ENCODE measurements at places on chromosomes 3 and 15.
A peak's percentile ranks its signal among the peaks of the same experiment; 100 is the strongest.

DNA sequence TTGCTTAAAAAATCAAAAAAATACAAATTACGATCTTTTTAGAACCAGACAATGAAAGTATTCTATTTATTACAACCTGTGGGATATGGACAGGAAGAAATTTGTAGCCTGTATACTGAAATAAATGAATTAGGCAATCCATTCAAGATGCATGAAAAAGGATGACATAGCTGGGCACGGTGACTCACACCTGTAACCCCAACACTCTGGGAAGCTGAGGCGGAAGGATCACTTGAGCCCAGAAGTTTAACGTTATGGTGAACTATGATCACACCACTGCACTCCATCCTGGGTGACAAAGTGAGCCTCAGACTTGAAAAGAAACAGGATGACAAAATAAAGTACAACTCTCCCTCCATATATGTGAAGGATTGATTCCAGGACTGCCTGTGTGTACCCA lies 74.1 kb downstream of the MSL2 start:
- DNase-seq, result no peak

DNA sequence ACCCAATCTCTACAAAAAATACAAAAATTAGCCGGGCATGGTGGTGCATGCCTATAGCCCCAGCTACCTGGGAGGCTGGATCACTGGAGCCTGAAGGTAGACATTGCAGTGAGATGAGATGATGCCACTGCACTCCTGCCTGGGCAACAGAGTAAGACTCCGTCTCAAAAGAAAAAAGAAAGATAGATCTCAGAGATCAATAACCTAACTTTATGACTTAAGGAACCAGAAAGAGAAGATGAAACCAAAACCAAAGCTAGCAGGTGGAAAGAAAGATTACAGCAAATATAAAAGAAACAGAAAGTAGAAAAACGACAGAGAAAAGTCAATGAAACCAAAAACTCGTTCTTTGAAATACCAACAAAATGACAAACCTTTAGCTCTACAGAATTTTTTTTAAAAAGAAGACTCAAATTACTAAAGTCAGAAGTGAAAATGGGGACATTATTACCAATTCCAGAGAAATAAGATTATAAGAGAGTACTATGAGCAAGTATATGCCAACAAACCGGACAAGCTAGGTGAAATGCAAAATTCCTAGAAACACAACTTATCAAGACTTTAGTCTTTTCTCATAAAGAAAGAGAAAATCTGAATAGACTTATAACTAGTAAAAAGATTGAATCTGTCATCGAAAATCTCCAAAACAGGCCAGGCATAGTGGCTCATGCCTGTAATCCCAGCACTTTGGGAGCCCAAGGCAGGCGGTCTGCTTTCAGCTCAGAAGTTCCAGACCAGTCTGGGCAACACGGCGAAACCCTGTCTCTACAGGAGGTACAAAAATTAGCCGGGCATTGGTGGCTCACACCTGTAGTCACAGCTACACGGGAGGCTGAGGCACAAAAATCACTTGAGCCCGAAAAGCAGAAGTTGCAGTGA lies 35.0 kb downstream of the ACAP2 start:
- peak; percentile 53 for DNase-seq

- DNase-seq, result no peak
These were observed 120.7 kb downstream of the ANP32A start for GRCh38 chr15:68699881-68700454.

DNA sequence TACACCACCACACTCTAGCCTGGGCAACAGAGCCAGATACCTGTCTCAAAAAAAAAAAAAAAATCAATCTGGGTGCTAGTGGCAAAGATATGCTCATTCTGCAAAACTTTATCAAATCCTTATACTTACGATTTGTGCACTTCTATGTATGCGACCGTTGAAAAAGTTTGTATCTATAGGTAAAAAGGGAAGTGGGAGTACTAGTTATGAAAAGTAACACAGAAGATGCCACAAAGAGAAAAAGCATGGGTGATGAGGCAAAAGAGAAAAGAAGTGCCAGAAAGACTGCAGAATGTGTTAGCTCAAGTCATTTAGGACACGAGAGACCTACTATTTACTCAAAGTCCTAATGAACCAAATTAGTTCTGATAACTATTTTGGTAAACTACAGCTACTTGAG lies 407.8 kb downstream of the SHQ1 start:
- no peak for DNase-seq

- peak; percentile 33 for DNase-seq
These were observed 15.5 kb downstream of the DLEC1 start for GRCh38 chr3:38054499-38055001.

DNA sequence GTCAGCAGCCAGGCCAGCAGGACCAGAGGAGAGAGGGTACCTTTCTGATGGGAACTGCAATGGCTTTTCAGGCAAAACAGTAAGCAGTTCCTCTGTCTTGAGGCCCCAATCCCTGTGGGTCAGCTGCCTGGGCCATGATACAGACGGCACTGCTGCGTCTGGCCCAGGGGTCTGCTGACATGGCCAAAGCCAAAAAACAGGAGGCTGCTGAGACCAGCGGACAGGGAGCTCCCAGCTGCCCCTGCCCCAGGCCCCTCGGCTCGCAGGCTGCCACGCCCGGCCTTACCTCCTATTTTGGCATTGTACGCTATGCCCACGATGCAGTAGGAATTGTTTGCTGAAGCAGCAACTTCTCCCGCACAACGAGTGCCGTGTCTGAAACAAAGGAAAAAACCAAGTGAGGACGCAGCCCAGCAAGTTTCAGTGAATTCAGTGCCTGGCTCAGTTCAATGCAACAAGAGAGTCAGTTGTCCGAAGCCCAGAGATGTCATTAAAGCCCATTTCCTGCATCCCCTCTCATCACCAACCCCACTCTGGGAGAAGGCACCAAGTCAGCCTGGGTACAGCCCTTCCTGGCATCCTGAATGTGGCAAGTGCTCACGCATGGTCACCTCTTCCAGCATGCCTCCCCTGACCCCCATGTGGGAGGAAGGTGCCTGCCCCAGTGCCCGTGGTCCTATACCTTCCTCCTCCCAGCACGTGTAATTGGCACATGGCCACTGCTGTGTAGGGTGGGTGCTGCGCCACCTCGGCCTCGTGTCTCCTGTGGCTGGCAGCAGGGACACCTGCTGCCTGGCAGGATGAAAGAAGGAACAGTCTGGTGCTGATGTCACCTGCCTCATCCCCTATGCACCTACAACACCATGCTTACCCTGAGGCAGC lies 61.7 kb downstream of the PCSK6 start:
- no peak for DNase-seq

GRCh38 chr3:61690016-61690415 lies 128.6 kb downstream of the PTPRG start:
- no peak for DNase-seq

- no peak for DNase-seq
These were observed 479.7 kb upstream of the NR2F2 start for GRCh38 chr15:95850837-95851236.

- DNase-seq, result no peak
These were observed 6.3 kb downstream of the EOMES start for GRCh38 chr3:27715863-27716262.

Measured in activated CD4-positive, alpha-beta T cell treated with anti-CD3 and anti-CD28 coated beads, Interleukin-2, amount 50 U/mL, for 16 hours (primary cell).